AG08395 (cell line): ENCODE measurements at places on chromosomes 7 and 10.

GRCh38 chr7:141452911-141453310, 98.3 kb upstream of the AGK start:
- DNase-seq: no peak

DNA sequence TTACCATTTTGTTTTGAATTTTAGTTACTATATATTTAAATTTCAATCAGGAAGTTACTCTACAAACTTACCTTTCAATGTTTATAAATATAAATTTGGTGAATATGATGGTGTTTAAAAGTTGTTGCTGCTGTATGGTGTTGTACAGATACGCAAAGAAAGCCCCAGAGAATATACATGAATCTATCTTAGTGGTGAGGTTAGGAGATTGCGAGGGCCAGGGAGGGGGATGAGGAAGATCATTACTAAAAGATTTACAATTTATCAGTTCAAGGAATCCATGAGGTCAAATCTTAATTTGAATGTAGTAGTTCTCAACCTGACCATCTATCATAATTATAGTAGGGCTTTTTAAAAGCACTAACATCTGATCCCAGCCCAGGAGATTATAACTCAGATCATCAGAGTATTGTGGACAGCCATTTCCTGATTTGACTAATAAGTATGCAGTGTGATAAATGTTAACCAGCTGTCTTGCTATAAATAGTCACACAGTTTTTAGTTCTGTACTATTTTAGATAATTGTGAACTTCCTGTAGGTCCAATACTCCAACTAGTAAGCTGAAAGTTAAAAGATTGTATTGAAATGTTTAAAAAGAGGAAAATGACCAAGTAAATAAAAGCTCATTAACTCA, 23.6 kb downstream of the FAM3C start:
- peak; percentile 11 for DNase-seq

GRCh38 chr10:23656735-23657134, 217.9 kb downstream of the OTUD1 start:
- no peak for DNase-seq

- DNase-seq: no peak
Observed at GRCh38 chr7:131223151-131223550, 104.5 kb upstream of the MKLN1 start.

DNA sequence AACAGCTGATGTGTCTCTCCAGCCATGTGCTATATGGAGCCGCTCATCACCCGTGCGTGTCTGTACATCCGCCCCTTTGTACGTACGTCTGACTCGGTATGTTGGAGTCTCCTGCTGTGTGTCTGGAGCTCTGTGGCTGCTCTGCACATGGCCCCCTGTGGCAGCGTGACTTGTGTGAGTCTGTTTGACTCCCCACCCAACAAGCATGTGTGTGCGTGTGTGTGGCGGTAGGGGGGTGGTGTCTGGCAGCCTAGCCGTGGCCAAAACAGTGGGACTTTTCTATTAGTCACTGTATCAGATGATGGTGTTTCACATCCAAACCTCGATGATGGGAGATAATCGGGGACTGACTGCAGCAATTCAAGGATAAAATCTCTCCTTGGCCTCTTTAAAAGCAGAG, 94.1 kb downstream of the COL13A1 start:
- DNase-seq: peak; percentile 92

DNA sequence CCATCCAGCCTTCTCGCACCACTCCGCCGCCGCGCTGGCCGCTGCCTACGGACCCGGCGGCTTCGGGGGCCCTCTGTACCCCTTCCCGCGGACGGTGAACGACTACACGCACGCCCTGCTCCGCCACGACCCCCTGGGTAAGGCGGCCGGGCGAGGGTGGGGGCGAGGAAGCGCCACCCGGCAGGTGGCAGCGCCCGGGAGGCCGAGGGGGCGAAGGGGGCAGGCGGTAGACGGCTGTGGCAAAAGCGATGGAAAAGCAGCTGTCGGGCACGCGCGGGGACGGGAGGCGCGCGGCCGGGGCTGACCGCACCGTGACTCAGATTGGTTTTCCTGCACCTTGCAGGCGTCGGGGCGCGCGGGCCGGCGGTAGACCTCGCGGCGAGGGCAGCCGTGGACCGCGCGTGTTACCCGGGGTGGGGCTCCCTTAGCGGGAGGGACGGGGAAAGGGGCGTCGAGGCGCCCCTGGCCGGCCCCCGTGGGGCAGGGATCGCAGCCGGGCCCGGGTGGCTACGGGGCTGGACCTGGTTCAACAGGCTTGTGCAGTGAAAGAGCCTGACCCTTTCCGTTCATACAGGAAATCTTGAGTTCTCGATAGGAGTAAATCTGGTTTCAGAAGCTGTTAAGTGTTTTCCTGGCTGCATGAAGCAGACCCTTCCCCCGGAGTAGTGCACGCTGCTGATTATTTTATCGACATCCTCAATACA, 608 bp downstream of the HHEX start:
- DNase-seq: no peak

DNA sequence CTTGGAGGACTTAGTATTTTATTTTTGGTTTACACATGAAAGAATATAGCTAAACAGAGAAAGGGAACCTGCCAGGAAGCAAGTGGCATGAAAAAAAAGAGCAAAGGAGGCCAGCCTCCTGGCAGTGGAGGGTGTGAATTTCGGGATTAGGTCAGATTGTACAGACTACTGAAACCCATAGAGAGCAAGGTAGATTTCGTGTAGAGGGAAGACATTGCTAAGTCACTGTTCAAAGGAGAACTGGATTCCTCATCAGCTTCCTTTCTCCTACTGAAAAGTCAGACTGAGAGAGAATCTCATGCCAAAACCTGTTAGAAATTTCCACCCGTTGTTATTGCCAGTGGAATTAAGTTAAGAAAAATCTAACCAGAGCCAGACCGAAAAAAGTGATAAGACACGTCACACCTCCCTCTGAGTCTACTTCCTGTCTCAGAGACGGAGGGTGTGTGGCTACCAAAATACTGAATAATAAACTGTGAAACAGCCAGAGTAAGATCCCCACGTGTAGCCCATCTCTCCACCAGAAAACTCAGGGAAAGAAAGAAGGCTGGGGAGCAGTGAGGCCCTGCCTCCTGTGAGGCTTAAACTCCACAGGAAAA, 118.8 kb downstream of the SKIDA1 start:
- DNase-seq: peak; percentile 24

DNA sequence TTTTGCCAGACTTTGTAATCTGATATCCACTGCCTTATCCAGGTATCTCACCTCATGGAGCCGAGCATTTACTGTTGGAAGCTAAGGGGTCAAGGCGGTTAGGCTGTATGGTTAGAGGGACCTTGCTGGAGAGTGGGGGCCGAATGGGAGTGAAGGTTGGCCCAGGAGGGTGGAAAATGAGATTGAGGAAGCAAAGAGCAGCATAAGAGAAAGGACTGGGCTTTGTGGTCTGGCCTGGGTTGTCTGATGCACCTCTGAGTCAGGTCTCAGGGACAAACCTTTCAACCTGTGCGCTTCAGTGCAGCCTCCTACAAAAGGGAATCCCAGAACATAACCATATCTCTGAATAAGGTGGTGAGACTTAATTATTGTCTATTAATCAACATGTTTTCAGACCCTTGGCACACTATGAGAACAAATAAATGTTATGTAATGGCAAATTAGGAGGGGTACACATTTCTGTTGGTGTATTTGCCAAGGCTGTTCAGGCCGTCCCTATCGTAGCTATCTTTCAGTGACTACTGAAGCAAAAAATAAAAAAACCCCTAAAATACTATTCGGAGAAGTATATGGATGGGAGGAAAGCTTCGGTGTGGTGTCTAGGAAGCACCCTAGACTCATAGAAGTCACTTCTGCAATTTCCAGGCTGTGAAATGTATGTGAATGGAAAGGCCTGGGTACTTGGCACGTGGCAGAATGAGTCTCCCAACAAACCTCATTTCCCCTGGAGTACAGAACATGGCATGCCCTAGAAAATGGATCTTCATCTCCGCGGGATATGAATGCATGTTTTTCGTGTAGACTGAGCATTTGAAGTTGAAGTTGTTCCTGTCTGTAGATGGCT, 4.3 kb downstream of the CAMK1D start:
- no peak for DNase-seq

GRCh38 chr10:92181575-92181974, 109.3 kb downstream of the CPEB3 start:
- peak; percentile 2 for DNase-seq

GRCh38 chr7:151053096-151053495, 4.6 kb downstream of the CDK5 start:
- DNase-seq: no peak

DNA sequence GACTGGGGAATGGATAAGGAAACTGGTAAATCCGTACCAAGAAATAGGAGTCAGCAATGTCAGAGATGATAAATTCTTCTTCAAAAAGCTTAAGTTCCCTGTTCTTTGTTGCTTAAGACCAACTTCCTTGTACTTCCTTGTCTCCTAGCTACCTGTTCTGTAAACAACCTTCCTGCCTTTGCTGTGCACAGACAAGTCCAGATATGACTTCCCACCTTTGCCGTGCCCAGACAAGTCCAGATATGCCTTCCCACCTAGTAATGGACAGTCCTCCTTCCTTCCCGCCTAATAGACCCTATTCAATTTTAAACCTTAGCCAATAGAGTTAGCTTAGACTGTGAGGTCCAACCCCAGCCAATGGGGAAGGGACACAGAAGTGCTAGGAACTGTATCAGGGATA, 2.5 kb upstream of the ZNF33A start:
- DNase-seq: no peak

- no peak for DNase-seq
Observed at GRCh38 chr7:77413128-77413527, 3.0 kb downstream of the GSAP start.

DNA sequence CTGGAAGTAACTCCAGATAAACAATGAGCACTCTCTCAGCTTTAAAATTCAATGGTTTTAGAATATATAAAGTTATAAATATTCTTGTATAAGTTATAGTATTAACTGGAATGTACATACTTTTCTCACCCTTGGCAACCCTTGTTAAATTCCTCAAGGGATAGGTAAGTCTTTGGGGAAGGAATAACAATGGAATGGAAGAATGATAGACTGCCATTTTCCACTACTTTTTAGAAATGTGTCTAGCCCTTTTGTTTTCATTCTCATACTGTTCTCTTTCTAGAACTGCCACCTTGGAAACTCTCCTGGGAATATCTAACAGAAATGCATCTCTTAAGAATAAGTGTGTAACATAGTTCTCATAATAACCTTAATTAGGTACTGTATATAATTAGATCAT, 8.3 kb downstream of the KIF5B start:
- DNase-seq: no peak

- DNase-seq: no peak
Observed at GRCh38 chr7:55449205-55449991, 84.3 kb downstream of the LANCL2 start.

DNA sequence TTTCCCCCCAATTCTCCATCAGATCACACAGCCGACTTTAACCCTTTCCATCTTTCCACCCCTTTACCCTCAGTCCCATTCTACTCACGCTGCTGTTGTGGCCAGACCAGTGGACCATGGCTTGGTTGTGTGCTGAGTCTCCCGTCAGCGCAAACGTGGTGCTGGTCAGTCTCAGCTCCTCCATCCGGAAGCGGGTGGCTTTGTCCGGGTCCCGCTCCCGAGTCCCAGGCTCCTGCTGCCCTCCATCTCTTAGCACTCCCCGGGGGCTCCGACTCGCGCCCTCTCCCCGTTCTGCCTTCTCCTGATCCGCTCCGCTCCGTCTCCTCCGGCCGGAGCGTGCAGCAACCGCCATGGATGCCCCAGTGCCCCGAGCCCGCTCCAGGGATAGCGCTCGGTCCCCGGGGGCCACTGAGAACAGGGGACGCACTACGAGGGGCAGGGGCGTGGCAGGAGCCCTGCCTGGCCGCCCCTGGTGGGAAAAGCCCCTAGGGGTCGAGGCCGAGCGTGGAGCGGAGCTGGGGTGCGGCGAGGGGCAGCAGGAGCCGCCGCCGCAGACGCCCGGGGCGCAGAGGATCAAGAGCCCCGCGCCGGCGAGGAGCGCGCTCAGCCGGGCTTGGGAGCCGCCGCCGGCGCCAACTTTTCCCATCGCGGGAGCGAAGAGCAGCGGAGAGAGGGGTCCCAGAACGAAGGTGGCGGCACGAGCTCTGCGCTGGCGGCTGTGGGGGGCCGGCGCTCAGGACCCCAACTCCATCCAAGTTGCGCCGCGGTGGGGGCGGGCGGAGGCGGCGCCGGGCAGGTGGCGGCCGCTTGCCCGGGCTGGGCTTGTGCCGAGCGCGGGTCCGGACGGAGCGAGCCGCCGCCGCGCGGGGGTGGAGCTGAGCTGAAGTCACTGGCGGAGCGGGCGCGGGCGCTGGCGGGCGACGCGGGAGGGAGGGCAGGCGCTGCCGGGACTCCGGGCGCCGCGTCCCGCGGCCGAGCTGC, at the start of gene SORCS1:
Gene SORCS1, minus strand, starts transcription at position 826 of the 981 bp plus-strand sequence.
- peak; percentile 20 for DNase-seq

GRCh38 chr10:72904806-72905205, 11.3 kb downstream of the OIT3 start:
- DNase-seq: no peak

DNA sequence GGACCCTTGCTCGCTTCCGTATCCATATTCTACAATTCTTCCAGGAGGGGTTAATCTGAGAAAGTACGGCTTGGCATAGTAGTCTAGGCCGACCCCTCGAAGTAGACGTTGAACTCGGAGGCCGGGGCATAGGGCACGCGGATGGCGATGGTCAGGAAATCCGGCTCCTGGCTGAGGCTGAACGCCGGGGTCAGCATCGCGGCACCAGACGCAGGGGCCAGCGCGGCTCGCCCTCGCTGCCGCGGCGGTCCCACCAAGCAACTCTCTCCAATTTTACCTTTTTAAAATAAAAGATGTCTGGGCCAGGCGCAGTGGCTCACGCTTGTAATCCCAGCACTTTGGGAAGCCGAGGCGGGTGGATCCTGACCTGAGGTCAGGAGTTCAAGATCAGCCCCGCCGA, 7.3 kb upstream of the SGMS1 start:
- no peak for DNase-seq

DNA sequence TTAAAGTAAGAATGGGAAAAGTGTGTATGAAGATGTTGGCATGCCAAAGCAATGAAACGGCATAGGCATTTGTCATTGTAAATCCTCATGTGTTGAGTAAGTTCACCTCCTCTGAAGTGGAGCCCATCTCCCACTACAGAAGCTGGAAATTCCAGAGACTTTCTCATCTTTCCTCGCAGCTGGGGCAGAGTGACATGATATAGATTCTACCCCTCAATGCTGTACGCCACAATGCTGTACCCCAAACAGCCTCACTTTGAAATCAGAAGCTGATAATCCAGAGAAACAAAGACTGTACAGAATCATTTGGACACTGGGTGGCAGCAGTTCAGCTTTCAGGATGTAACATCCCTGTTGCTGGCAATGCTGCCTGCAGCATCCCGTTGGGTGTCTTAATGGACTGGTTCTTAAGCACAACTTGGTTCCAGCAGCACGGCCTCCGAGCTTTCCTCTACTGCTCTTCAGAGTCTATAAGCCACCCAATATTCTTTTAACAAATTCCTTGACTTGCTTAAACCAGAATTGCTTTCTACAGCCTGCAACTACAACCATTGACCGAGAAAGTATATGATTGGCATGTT, 18.8 kb downstream of the ZC3HAV1L start:
- DNase-seq: peak; percentile 87
